ENCODE measurements at places on chromosomes 3 and 15.

- no peak for DNase-seq
Observed at GRCh38 chr3:170007031-170007663, 30.6 kb upstream of the GPR160 start.

DNA sequence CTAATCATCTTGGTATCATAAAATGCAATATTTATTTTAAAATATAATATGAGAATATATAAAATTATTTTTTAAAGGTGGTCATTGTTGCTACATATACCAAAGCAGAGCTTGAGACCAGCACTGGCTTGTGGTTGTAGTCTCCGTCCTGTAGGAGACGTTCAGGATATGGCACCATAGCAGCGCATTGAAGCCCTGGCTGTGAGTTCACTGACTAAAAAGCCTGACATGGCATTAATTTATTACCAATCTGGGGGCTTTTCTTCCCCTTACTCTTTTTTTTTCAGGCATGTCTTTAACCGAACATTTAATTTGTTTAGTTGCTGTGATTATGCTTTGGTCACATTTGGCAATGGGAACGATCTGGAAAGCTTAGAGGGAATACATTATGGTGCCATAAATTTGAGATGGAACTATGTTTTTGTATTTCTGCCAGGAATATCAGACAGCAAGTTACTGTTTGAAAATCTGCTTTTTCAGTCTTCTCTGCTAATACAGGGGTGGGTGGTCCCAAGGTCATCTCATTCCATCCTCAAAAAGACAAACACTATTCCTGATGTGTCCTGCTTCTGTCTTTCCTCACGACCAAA, 108.5 kb downstream of the ZIC4 start:
- DNase-seq = no peak

DNA sequence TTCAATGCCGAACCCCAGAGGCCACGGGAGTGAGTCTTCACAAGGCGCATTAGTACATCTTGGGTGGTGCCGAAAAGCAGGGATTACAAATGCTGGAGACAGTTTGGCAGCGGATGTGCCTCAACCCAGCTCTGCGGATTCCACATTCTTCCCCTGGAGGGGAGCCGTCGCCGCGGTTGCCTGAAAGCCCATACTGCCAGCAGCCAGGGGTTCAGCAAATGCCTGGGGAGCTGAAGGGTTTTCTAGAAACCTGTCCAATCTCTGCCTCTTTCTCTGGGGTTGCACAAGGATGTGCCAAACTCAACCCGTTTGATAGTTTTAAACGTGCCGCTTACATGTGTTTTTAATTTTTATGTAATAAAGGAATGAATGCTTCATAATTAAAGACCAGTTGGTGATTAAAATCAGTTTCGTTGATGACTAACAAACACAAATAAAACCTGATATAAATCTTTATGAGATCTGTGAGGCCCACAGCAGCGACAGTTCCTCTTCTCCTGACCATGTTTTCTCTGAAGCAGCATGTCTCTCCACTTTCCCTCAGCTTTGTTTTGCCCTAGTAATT, 74.6 kb upstream of the LEKR1 start:
- no peak for DNase-seq

DNA sequence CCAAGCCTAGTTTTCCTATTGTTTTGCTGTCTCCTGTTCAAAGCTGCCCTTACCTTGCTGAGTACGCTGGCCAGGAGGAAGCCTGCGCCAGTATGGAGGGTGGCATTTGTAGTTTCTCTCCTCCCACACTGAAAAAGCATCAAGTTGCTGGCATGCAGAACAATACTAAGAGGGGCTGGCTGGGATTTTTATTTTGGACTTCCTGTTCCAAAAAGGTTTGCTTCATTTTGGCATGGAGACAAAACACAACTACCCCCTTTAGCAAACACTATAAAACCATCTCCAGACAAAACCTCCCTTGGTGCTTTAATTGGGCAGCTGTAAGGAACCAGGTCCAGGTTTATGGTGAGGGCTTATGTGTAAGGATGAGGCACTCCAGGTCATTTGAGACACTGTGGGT, 457.6 kb downstream of the PDCD6IP start:
- DNase-seq = no peak
